ENCODE measurements at places on chromosomes 2 and 18.

GRCh38 chr2:122007577-122007976 is 252.1 kb downstream of the TSN start:
- no peak for DNase-seq

- DNase-seq = no peak
Measured at GRCh38 chr2:44314362-44314761, 39.1 kb downstream of the SLC3A1 start.

- no peak for DNase-seq
Measured at GRCh38 chr18:48670751-48671560, 132.1 kb downstream of the CTIF start.

GRCh38 chr18:59512025-59512755 is 153.1 kb upstream of the LMAN1 start:
- DNase-seq = no peak

DNA sequence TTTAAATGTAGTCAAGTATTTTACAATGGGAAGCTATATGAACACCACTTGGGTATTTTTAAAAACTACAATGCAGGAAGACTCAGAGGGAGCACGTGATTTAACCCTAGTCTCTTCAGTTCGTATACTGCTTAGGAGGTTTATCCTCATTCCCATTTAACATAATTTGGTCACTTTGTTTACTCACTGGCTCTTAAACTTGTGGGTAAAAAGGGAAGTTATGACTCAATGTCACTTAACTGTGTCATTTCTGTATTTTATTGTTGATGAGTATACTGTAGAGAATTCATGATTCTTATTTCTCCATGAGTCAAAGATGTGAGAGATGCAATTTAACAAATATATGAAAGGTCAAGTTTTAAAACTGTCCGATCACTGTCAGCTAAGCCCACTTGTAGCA is 48.2 kb downstream of the SLC66A3 start:
- no peak for DNase-seq

DNA sequence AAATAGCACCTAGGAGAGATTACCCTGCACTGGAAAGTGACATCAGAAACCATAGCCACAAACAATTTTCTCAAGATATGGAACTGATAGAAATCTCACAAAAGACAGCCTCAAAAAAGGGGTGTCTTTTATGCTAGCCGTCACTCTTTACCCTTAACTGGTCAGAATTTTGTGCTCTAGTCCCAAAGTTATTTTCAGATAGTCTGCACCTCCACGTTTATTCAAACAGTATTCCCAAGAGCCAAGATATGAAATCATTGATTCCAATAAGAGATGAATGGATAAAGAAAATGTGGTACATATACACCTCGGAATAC is 23.5 kb upstream of the PMAIP1 start:
- DNase-seq = no peak

- DNase-seq = no peak
Measured at GRCh38 chr2:28608500-28609424, 112.9 kb downstream of the PLB1 start.

GRCh38 chr2:177241711-177242120 is 22.8 kb downstream of the NFE2L2 start:
- no peak for DNase-seq
